MG63 (cell line): ENCODE measurements at places on chromosomes 3 and 15. TPM values are rescaled to one million over a fixed set of nuclear protein-coding genes. Genes with fewer than 3 reads are reported as not detected.

The GABRR3 gene
- not detected in 2 replicates for total RNA-seq

The RARB gene
- total RNA-seq = 1.5 and 2.4 TPM in 2 replicates

DNA sequence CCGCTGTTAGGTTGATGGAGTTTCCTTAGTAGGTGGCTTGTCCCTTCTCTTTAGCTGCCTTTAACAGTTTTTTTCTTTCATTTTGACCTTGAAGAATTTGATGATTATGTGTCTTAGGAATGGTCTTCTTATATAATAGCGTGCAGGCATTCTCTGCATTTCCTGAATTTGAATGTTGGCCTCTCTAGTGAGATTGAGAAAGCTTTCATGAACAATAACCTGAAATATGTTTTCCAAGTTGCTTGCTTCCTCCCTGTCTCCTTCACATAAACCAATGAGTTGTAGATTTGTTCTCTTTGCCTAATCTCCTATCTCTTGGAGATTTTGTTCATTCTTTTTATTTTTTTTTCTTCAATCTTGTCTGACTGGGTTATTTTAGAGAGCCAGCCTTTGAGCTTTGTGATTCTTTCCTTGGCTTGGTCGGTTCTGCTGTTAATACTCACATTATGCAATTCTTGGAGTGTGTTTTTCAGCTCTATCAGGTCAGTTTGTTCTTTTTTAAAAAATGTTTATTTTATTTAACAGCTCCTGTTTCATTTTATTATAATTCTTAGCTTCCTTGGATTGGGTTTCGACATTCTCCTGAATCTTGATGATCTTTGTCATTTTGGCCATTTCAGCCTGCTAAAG, 627.9 kb downstream of the SI start:
- no peak for DNase-seq

DNA sequence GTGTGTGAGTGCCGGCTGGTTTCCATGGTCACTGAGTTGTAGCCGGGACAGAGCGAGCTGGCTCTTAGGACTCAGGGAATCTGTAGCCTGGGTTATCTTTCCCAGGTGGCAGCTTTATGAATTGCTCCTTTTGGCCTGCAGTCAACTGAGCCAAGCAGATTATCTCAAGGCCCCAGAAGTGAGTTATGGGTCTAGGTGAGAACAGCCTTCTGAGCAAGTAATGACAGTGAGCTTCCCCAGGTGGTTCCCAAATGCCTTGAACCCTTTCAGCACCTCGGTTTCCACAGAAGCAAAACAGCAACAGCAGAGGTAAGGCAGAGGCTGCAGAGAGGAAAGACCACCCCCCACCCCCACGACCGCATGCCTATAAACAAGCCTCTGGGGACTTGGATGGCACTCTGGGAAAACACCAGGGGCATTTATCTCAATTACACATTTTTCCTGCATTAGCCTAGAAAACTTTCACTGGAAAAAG, 56.7 kb upstream of the DGKG start:
- DNase-seq = no peak

DNA sequence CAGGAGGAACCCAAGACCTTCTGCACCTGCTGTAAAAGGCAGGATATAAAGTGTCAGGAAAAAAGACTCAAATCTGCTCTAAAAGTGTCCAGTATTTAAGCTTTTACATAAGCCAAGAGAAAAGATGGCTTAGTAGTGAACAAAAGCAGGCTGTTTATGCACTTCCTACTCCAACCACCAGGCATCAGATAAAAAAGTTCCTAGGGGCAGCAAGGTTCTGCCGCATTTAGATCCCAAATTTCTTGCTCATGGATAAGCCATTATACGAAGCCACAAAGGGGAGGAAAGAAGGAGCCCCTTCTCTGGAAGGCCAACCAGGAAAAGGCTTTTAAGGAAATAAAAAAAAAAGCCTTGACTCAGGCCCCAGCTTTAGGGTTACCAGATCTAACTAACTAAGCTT, 10.6 kb upstream of the SLC9C1 start:
- DNase-seq = no peak

DNA sequence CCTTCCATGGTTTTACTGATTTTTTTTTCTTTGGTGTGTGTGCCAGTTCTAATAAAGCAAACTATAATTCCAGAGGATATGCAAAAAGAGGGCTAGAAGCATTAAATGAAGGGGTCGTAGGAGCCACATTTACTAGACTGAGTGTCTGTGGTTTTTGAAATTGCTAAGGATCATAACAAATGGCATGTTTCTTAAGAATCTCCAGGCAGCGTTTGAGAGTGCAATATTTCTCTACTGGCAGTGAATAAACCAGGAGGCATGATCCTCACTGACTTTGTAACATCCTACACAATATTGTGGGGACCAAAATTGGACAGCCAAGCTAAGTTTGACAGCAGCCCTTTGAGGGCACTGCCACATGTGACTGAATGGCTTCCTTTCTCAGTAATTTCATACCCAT, 115.9 kb upstream of the CCNL1 start:
- no peak for DNase-seq

GRCh38 chr3:140536926-140537726, 140.7 kb upstream of the TRIM42 start:
- DNase-seq = no peak
